ENCODE measurements at places on chromosomes 1 and 21. TPM values are rescaled to one million over a fixed set of nuclear protein-coding genes. Genes with fewer than 3 reads are reported as not detected.

The RIMKLA gene
- 0.01 TPM for polyA plus RNA-seq

The UQCRHL gene
- polyA plus RNA-seq = 1.3 TPM

DNA sequence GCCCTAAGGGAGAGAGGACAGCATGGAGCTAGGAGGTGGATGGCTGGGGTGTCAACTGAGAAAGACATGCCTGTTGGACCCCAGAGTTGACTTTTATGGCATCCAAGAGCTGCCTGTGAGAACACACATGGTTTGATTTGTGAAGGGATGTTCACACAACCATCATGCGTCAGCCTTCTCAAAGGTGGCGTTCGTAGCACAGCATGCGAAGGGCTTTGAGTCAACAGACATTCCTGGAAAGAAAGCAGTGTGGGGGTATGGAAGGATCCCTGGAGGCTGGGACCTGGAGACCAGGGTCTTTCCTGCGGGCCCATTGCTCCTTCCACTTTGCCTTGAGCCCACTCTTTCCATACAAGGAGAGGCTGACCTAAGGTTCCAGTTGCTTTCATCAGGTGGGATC is 6.4 kb upstream of the WNT3A start:
- DNase-seq = no peak

DNA sequence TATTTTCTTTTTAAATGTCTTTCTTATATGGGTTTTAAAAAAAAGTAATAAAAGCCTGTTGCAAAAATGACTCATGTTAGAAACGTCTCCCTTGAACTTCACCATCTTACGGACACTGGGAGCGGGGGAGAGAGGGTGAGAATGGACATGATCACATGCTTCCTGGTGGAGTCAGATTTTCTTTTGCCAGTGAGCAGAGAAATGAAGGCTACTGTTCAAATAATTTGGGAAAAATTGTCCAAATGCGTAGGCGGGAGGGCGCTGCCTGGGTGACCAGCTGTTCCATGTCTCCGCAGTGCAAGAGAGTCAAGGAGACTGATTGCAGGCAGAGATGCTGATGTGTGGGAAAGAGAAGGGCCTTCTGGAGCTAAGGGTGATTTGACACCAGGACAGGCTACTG is 23.1 kb downstream of the EIF2D start:
- DNase-seq = no peak

The S100A12 gene
- polyA plus RNA-seq = 3.4 TPM

The OR2T35 gene
- not detected for polyA plus RNA-seq

The ZNF593OS gene
- not detected for polyA plus RNA-seq

GRCh38 chr1:3789421-3790300 is 6.6 kb downstream of the LRRC47 start:
- DNase-seq = no peak

DNA sequence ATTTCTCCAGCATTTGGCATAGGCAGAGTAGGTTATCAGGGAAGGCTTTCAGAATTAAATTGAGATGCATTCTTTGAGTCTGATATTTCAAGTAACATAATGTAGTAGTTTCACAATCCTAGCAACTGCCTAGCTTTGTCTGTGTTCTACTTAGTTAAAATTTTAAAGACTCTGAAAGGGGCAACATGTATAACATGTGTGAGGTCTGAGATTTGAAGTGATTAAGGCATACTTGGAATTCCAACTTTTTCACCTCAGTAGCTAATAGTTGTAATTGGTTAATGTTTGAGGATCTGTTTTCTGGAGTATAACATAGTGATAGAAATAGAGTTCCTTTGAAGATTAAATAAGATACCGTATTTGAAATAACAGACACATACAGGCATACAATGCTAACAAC is 335.2 kb upstream of the BEND5 start:
- DNase-seq = no peak

DNA sequence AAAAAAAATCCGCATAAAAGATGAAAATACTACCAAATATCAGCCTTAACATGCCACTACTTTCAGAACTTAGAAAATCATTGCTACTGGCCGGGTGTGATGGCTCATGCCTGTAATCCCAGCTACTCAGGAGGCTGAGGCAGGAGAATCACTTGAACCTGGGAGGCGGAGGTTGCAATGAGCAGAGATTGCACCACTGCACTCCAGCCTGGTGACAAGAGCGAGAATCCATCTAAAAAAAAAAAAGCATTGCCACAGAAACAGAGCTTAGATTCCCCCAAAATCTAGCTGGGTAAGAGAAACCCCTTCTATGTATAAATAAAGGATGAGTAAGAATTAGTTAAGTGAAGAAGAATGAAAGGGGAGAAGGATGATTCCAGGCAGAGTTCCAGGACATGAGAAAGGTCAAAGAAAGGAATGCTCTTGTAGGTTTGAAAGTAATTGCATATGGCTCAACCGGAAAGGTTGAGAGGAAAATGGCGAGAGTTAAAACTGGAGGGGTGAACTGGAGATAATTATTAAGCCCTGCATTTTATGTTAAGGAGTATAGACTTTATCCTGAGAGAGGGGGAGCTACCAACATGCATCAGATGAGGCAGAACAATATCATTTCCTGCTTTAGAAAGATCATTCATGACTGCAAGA is 19.7 kb upstream of the NRDC start:
- DNase-seq = no peak

DNA sequence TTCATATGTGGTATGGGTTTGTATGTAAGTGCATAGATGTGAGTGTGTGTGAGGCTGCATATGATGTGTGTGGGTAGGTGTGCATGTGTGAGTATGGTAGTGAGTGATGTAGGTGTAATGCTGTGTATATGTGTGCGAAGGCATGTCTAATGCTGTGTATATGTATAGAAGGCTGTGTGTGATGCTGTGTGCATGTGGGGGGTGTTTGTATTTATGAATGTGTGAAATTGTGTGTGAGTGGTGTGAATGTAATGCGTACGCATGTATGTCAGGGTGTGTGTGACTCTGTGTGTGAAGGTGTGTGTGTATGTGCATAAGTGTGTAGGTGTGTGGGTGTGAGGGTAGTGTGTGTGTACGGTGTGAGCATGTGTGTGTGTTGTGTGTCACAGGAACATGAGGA is 300.0 kb downstream of the OMA1 start:
- no peak for DNase-seq

The RUNX1 gene
- 33.1 TPM for polyA plus RNA-seq

The TMEM125 gene
- polyA plus RNA-seq = not detected

The BRDT gene
- polyA plus RNA-seq = not detected

The CHODL gene
- polyA plus RNA-seq = 0.04 TPM

GRCh38 chr1:199113265-199113869 is 474.5 kb downstream of the PTPRC start:
- DNase-seq = peak; percentile 66

The PAPPA2 gene
- polyA plus RNA-seq = 0.01 TPM

GRCh38 chr1:29482991-29483390 is 246.7 kb downstream of the PTPRU start:
- DNase-seq = no peak

- no peak for DNase-seq
Observed at GRCh38 chr21:14553422-14553821, 7.3 kb upstream of the SAMSN1 start.

- DNase-seq = no peak
Observed at GRCh38 chr1:111754984-111755330, 744 bp upstream of the DDX20 start.

DNA sequence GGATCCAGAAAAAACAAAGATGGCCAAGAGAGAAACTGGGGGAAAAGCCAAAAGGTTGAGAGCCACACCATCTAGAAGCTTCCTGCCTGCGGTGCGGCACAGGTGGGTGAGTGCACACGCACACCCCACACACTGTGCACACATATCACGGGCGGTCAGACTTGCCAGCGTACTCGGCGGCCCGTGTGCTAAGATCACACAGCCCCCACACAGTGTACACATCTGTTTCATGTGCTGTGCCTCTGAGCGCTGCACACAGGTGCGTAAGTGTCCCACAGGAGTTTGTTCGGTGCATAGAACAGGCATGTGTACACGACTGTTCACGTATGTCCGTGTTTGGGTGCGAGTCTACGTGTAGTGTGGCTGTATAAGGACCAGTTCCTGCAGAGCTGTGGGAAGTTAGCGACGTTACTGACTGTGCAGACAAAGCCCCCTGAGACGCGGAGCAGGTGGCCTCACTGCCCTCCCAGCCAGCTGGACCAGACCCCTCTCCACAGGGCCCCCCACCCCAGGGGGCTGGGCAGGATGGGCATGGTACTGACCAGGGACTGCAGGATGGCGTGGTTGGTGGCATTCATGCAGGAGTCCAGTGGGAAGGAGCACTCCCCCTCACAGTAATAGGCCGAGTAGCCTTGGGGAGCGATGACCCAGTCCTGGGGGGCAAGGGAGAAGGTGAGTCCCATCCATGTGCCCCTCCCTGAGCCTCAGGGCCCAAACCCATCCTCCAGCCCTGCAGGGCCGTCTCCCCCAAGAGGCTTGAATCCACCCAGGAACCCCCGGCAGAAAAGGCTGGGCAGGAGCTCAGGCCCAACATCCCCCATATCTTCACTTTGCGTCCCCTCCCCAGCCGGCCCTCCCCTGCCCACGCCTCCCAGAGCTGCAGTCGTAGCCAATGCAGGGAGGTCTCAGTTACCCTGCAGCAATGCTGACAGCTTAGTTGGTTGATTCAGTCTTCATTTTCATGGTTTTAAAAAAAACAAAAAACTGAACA is 8.3 kb downstream of the OXCT2 start:
- no peak for DNase-seq

The TSNAX gene
- polyA plus RNA-seq = 14.5 TPM
